ENCODE measurements at places on chromosomes 2 and 18. TPM values are rescaled to one million over a fixed set of nuclear protein-coding genes. Genes with fewer than 3 reads are reported as not detected.
A peak's percentile ranks its signal among the peaks of the same experiment; 100 is the strongest.

The UGT1A4 gene
- total RNA-seq: 0.10 TPM

The GKN1 gene
- total RNA-seq: not detected

DNA sequence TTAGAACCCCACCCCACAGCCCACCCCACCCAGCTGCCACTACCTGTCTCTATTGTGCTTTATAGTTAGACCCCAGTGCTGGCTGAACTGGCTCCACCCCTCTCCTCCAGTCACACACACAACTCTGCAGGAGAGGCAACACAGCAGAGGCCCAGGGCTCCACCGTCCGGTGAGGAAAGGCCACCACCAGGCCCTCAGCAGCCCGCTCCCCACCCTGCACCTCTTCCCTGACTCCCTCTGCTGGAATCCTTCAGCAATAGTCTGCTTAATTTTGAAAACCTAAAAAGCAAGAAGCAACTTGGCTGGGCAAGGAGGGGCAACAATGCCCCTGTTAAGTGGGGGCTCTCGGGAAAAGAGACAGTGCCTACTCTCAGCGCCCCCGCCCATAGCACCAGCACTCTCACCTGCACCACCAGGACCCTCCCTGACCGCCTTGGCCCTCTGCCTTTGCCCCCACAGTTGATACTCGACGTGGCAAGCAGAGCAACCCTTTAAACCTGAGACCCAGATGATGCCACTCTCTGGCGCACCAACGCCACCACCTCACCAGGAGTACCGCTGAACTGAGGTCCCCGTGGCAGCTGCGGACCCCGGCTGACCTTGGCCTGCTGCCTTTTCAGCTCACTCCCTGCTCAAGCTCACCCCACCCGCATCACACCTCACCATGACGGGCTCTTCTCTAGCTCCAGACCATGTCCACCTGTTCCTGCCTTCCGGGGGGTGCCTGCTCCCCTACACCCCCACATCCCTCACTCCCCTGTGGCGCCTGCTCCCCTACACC lies 45.7 kb downstream of the NDUFA10 start:
- no peak for ATAC-seq

DNA sequence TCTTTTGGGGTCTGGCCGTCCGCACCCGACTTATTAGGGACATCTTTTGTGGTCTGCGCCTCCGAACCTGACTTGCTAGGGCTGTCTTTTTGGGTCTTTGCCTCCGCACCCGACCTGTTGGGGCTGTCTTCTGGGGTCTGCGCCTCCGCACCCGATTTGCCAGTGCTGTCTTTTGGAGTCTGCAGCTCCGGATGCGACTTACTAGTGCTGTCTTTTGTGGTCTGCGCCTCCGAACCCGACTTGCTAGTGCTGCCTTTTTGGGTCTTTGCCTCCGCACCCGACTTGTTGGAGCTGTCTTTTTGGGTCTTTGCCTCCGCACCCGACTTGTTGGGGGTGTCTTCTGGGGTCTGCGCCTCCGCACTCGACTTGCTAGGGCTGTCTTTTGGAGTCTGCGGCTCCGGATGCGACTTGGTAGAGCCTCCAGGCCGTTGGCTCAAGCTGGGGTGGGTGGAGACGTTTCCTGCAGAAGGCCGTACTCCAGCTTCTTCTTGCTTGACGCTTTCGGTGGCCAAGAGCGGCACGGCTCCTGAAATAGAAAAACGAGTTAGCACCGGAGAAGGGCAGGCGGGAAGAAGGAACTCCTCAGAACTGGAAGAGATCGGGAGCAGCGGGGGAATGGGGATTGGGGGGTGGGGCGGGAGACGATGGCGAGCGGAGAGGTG lies 498 bp downstream of the TGOLN2 start:
- ATAC-seq: peak; percentile 48

- ATAC-seq: peak; percentile 93
Measured at GRCh38 chr2:181106789-181107627, 126.6 kb downstream of the UBE2E3 start.

DNA sequence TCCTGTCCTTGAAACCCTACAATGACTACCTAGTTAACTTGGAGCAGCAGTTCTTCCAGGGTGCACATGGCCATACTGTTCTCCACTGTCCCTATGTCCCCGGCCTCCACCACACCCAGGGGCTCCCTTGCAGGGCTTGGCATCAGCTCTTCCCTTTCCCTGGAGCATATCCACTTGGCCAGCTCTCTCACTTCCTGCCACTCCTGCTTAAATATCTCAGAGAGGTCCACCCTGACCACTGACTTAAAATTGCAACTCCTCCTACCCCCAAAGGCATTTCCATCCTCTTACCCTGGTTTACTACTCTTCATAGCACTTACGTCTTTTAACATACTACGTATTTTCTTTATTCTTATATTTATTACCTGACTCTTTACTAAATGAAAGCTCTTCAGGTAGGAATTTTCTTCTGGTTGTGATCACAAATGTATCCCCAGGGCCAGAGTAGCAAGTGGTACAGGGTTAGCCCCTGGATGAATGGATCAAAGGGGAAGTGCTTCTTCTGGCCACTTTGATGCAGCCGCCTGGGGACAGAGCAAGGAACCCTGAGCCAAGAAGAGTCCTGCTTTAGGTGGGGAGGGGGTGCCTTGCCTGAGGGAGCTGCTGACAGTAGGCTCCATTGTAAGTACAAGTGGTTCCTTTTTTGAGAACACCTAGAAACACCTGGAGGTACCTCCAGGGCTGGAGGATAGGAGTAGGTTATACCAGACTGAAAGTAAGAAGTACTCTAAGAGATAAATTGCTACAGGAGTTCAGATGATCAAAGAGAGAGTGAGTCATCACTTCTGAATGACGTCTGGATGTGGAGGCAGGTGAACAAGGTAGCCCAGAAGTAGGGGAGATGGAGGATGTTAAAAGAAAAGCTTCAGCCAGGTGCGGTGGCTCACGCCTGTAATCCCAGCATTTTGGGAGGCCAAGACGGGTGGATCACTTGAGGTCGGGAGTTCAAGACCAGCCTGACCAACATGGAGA lies 82.2 kb downstream of the SOCS6 start:
- ATAC-seq: peak; percentile 78
